ENCODE measurements at places on chromosomes 2 and 18.

GRCh38 chr18:21257386-21257785 lies 15.4 kb downstream of the GREB1L start:
- DNase-seq, result no peak

- no peak for DNase-seq
These were observed 181.6 kb downstream of the CELF4 start for GRCh38 chr18:37383846-37384595.

DNA sequence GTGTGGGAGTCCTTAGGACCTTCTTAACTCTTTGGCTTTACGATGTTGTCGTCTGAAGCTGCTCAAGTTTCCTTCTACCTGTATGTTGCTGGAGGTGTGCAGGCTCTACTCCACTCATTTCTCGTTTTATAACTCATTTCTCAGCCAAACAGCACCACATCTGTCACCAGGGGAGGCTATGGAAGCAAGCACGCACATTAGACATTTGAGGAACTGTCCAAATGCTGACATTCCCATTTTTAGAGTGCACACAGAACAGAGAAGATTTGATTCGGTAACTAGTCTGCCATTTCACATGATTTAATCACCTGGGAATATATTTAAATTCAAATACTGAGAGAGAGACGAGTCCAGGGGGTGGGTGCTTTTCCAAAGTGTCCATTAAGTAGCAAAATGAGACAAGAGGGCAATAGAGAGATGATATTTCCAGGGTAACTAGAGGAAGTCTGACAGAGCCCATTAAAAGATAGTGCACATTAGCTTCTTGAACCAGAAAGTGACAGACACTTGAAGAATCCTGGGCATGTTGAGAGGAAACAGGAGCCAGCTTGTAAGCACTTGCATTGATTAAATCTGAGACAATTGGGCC lies 793.3 kb downstream of the TDRD15 start:
- no peak for DNase-seq

DNA sequence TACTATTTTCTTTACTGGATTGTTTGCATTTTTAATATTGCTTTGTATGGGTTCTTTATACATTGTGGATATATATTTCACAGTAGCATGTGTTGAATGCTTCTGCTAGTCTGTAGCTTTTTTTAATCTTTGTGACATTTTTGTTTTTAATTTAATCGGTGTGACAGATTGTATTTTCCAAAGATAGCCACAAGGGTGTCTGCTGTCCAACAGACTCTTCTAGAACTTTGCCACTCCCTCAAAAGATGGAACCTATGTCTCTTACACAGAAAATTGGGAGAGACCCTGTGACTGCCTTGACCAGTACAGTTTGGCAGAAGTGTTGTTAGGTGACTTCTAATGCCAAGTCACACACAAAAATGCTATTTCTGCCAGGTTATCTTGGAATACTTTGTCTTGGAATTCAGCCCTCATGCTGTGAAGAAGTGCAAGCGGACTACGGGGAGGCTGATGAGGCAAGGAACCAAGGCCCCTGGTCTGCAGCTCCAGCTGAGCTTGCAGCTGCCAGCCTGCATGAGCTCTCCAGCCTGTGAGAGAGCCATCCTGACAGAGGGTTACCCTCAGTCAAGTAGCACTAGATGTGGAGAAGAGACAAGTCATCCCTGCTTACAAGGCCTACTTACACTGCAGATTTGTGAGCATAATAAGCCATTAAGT lies 110.8 kb downstream of the TDRD15 start:
- peak; percentile 9 for DNase-seq

DNA sequence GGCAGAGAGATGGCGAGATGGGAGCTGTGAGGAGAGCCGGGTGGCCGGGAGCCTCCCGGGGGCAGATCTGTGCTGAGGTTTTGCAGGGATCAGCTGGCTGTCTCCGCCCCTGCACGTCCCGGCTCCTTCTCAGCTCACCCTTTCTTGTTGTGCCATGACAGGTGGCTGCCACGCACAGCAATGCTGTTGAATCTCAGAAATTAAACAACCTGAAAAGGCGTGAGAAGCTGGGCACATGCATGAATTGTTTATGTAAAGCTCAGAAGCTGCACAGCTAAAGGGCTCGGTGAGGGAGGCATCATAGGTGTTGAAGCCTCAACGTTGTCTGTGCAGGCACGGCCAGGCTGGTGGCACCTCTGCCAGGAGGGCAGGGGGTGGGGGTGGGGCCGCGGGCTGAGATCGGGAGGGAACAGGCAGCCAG lies 858 bp upstream of the RTP5 start:
- DNase-seq, result no peak

DNA sequence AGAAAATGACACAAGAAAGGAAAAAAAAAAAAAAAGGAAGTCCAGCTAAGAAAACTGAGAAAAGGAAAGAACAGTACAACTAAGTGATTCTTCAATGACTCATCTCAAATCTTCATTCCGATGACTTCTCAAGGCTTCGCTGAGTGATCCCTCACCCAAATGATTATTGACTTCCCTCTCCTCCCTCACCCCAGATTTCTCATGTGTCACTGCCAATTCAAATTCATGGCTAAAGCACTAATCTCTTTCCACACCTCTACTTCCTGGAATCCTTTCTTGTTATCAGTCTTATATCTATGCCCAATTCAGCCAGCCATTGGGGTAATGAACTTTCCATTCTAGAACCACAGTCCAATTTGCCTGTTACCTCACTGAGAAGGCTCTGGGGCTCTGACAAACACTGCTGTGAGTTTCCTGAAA lies 7.2 kb upstream of the ABCB11 start:
- DNase-seq, result no peak

GRCh38 chr2:203913947-203914346 lies 22.6 kb upstream of the ICOS start:
- DNase-seq, result no peak

- no peak for DNase-seq
These were observed 164.0 kb downstream of the GRB14 start for GRCh38 chr2:164457271-164457670.

DNA sequence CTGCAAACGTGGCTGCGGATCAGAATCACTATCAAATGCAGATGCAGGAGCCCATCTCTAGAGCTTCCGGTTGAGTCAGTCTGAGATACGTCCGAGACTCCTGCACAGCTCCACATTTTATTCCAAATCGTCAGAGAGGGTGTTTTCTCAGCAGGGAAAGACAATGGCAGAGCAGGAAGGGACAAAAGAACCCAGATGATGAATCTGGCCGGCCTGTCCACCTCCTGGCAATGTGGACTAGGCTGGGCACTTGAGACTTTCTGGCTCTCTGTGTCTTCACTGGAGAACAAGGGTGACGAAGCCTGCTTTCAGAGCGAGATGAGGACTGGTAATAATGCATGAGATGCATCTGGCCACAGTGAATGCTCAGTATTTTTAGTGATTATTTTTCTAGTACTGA lies 255.9 kb upstream of the MYT1L start:
- no peak for DNase-seq

DNA sequence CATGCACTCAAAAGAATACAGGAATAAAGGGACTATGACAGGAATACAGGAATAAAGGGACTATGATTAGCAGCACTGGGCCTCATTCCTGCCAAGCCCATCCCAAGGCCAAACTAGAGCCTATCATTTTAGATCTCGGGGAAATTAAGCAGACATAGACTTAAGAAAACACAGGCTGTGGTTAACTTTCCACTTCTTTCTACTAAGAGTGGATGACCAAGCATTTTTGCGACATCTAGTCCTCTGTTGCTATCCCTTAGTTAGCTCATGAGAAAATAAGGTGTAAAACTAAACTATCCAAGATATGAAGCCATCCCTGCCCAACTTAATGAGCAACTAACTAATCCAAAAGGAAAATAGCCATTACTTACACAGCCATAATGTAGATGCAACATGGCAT lies 5.9 kb downstream of the LYPD1 start:
- no peak for DNase-seq

DNA sequence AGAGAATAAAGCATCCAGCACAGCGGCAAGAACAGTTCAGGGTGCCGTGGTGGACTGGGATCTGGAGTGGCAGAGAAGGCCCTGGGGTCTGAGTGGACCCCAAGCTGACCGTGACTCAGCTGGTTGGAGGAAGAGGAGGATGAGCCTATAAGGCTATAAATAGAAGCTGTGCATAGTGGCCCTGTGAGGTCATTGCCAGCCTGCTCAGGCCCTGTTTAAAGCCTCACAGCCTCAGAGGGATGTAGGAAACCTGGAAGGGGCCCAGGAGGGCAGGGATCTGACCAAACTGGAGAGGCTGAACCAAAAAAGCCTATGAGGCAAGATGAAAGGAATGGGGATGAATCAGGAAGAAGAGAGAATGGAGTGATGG lies 11.3 kb upstream of the DES start:
- no peak for DNase-seq

DNA sequence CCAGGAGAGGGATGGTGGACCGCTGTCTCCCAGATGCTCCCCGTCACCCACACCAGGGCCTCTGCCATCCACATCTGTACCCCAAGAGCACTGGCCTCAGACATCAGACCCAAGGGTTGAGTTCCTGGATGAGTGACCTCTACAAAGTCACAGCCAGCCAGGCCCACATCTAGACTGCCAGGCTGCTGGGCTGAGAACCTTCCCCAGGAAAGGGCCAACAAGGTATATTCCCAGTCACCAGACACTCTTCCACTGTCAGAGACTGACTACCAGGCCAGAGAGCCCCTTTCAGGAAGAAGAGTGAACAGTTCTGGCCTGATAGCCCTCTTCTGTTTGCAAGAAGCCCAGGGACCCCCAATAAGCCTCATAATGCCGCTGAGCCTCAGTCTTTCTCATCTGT lies 44.3 kb downstream of the C1QL2 start:
- DNase-seq, result no peak

GRCh38 chr2:37917281-37918228 lies 7.5 kb upstream of the RMDN2 start:
- DNase-seq, result no peak

DNA sequence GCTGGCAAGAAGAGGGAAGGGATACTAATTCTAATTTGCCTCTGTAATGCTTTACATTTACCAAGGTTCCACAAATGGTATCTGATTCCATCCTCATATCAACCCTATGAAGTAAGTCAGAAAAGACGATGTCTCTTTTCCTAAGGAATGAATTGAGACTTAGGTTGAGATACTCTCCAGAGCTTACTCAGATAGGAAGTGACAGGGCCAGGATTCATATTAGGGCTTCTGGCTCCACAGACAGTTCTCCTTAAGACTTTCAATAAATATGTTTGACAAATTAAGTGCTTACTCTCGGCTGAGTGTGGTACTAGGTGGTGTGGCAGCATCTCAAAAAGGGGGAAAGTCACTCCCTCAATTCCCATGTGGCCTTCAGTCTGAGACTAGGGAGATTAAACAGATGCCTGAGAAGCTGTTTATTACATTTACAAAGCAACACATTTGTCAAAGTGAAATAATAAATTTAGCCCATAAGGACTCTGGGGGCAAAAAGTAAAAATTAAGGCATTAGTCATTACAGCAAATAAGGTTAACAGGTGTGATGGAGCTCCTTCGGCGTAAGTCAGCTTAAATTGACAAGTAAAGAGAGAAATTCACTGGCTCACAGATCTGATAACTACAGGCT lies 14.2 kb downstream of the CDK15 start:
- DNase-seq, result no peak

- DNase-seq, result no peak
These were observed 19.9 kb downstream of the MBOAT2 start for GRCh38 chr2:8983571-8983970.

DNA sequence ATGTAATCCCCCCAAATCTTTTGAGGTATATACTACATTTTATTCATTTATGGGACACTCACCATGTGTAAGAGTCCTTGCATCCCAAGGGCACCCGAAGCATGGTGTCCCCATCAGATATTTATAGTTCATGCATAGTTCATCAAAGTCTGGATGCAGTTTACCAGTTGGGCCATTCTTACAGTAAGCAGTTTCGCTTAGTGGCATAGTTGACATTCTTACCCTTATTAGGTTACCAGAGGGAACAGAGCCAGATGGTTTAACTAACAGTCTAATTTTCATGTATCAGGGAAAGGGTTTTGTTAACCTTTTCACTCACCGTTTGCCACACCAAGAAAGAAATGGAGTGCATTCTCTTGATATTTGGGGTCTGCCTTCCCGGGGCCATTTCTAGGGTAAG lies 7.1 kb downstream of the ZNF407 start:
- no peak for DNase-seq

GRCh38 chr2:235618039-235618438 lies 124.2 kb downstream of the AGAP1 start:
- DNase-seq, result no peak

DNA sequence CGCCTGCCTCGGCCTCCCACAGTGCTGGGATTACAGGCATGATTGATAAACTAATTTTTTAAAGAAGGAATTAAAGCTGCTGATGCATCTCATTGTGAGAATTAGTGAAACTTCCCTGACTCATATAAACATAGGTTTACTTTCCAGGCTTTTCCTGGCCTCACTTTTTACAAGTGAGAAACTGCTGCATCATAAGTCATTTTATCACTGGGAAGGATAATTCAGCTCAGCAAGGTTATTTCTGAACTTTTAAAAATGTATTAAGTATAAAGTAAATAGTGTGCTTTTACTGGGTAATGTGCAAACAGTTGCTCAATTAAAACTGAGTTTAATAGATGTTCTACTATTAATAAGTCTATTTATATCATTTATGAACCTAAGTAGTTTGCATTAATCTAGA lies 1130.3 kb upstream of the CDH2 start:
- DNase-seq, result no peak
